ENCODE measurements at places on chromosomes 6 and 20.

DNA sequence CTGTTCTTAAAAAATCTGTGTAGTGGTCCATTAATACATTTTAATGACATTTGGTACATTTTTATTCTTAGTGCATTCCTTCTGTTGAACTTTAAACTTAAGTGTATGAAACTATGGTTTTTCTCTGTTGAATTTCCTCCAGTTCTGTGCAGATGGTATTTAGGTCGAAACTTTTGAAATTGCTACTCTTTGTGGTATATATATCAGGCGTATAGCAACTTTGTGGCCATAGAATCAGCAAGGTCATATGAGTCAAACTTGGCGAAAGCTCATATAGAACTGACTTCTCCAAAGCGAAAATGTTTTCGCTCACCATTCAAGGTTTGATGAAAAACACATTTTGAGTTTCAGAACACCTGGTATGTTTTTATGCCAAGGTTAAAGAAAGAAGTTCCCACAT is 93.7 kb downstream of the MAP3K4 start:
- DNase-seq = no peak

- DNase-seq = no peak
These were observed 51.0 kb upstream of the CEP162 start for GRCh38 chr6:84278321-84278998.

- no peak for DNase-seq
These were observed 3.0 kb downstream of the SYNDIG1 start for GRCh38 chr20:24472426-24472825.

DNA sequence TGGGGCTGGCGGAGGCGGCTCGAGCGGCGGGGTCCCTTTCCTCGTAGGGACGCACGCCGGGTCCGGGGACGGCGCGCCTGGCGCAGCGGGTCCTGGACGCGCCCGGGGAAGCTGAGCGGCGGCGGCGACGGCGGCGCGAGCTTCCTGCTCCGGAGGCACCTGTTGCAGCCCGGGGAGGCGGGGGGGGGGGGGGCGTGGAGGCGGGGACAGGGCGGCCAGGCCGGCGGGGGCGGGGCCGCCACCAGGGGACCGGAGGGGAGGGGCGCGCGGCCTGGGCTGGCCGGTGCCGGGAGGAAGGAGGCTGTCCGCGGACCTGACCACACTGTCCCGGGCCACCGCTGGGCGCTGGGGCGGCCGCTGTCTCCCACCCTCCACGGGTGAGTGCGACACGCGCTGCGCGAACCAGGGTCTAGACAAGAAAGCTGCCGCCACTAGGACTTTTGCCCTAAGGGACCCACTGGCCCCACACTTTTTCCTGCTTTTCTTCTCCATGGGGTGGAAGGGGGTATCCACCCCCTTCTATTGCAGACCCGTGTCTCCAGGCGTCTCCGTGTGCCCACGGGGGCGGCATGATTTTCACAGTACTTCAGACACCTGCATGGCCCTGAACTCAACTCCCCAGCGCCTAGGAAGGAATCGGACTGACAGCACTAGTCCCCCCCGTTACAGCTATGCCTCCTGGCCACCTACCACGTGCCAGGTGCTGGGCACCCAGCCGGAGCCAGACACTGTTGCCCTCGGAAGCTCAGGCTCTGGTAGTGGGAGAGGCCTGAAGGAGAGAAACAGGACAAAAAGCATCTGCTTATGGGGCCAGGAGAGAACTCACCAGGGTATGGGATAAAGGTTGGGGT is at the start of gene NFATC2:
TSS of gene NFATC2 (minus strand) at position 149 of the 851 bp plus-strand sequence. CDS start 220 bp downstream, outside the sequence.
- DNase-seq = peak; percentile 77

- DNase-seq = no peak
These were observed 187.1 kb downstream of the BCAS1 start for GRCh38 chr20:53883098-53883911.

DNA sequence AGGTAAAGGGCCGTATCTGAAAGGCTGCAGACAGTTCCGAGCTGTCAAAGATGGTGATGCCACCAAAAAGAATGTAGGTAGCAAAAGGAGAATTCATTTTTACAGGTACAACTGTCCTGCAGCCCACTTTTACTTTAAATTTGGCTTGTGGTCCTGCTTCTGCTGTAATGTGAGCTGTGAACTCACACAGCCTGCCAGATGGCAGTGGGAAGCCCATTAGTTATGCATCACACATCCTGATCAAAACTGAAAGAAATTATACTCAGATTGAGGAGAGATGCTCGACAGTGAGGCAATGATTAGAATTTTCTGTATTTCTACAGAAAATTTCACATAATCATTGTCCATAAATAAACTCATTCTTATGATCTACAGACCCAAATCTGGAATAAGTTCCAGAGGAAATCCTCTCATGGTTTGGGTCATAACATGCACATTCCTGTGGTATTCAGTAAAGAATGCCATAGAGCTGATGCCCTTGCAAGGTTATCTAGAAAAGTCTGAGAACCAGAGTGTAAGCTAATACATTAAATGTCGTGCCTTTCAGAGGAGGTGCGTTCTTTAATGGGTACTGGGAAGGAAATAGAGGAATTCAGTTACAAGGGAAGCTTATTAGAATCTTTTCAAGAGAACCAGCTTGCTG is 23.9 kb upstream of the E2F3 start:
- no peak for DNase-seq

DNA sequence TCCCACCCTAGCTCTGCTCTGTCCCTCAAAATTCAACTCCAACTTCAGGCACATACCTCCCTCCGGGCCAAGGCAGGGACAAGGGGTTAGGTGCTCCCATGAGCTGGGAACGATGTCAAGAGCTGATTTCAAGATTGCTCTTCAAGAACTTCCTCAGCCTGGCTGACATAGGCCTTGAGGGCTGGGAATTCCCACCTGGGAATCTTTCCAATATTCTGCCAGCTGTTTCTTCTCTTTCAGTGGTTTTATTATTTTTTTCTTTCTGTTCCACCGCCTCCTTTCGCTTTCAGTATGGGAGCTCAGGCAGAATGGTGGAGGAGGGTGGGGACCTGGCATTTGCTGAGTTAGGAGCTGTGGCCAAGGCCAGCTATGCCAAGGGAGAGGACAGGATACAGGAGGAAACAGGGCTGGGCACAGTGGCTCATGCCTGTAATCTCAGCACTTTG is 33.7 kb downstream of the SRSF3 start:
- DNase-seq = no peak

DNA sequence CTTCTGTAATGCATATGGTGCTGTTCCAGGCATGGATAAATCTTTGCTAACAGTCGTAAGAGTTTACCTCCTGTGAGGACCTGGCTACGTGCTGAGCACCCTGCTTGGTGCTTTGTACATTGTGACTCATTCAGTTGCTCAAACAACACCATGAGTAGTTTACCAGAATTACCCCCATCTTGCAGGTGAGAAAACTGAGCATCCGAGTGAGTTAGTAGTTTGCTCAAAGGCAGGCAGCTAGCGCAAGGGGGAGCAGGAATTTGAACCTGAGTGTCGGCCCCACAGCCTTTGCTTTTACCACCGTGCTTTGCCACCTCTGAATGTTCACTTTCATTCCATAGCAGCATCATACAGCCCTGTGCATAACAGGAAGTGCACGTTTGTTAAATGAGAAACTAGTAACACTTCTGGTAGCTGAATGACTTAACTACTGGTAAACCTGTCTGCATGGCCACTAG is 121.9 kb downstream of the MTHFD1L start:
- peak; percentile 92 for DNase-seq

GRCh38 chr6:33546766-33547165 is 33.3 kb downstream of the BAK1 start:
- no peak for DNase-seq

- DNase-seq = peak; percentile 19
These were observed 58.2 kb downstream of the TRIM27 start for GRCh38 chr6:28865401-28866204.

- DNase-seq = peak; percentile 74
These were observed 448 bp upstream of the DDAH2 start for GRCh38 chr6:31729515-31729978.

DNA sequence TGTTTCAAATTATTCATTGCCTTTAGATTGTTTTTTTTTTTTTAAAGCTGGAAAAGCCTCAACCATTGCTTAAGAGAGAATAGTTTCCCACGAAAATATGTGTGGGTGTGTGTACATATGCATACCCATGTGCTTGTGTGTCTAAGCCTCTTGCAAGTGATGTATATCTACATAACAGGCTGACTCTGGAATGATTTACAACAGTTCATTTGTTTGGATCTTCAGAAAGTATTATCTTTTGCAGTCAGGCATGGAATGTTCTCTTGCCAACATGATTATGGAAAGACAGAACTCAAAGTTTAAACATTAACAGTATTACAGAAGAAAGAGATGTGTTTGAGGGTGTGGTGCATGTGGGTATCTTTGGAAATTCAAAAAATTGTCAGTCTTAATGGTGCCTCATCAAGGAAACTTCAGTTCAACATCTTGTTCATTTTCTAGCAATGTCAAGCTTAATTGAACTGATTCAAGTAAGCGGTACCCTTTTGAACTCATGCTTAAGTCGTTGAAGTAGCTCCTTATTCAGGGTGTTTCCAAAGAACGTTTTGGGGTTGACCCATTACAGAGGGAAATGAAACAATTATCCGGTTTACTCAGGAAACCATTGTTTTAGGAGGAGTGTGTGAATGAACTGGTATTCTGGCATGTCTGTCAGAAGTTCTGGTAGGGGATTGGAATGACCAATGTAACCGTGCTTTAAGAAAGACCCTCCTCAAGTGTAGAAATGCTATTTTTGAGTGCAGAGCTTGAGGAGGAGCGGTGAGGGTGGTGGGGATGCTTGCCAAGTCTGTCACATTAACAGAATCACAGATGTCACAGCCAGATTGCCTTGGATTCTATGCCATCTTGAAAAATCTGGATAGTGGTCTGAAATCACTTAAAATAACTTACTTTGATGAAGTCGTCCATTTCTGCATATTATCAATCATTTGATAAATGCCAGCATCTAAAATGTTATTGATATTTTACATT is 60.3 kb downstream of the ADGRG6 start:
- no peak for DNase-seq

GRCh38 chr6:157723376-157723775 is 99.7 kb upstream of the SNX9 start:
- no peak for DNase-seq

All from T-helper 2 cell (primary cell).